ENCODE measurements at places on chromosomes 3 and 15.

- no peak for DNase-seq
Observed at GRCh38 chr3:189952272-189952671, 168.4 kb downstream of the P3H2 start.

- no peak for DNase-seq
Observed at GRCh38 chr3:142651711-142652110, 55.5 kb downstream of the PLS1 start.

DNA sequence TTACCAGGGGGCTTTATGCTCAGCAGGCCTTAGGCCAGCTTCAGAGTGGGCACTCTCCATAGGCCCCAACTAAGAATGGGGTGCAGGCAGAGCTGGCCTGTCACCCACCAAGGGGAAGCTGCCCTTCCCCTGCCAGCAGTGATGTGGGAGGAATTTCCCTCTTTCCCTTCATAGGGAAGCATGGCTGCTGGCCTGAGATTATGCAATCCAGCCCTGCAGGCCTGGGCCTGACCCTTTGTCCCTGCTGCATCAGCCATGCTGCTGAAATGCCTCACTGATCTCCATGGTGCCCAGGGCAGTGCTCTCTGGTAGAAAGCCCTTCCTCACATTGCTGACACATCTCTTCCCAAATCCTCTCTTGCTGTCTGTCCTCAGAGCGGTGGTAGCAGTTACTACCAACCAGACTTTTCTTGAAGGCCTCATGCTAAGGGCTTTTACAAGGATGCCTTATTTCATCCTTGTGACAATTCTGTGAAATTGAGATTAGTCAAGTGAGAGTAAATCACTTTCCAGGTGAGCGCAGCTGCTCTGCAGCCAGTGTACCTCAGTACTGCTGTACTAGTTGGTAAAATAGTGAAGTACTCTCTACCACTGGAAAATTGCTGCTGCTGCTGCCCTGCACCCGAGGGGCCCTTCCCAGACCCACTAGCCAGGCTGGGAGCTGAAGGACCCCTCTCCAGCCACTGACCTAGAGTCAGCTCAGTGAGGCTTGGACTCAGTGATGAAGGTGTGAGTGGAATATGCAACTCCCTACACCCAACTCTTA, 33.8 kb downstream of the MRAS start:
- DNase-seq: no peak

- no peak for DNase-seq
Observed at GRCh38 chr3:106533093-106533787, 664.4 kb upstream of the CBLB start.

DNA sequence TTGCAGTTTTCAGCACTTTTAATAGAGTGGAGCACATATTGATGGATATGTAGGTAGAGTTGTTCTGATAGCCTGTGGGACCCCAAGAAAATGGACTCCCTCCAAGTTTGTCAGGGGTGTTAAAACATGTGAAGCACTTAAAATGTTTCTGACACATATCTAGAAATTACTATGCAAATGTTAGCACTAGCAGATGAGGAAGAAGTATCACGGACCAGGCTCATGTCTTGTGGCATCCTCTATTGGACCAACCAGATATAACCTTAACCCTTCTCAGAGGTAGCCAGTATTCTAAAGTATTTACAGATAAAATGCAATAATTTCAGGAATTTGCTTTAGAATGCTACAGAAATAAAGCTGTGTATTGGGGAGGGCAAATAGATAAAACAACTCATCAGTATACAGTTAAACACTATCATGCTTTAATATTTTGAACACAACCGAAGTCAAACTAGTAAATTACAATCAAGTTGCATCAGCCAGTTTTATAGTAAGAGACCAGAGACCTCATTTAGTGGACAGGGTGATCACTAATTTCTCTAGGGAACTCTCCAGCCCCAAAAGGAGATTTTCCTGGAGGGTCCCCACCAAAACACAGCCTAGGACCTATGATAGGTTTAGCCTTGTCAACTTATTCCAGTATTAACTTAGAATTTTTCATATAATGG, 57.2 kb upstream of the FBN1 start:
- DNase-seq: no peak

DNA sequence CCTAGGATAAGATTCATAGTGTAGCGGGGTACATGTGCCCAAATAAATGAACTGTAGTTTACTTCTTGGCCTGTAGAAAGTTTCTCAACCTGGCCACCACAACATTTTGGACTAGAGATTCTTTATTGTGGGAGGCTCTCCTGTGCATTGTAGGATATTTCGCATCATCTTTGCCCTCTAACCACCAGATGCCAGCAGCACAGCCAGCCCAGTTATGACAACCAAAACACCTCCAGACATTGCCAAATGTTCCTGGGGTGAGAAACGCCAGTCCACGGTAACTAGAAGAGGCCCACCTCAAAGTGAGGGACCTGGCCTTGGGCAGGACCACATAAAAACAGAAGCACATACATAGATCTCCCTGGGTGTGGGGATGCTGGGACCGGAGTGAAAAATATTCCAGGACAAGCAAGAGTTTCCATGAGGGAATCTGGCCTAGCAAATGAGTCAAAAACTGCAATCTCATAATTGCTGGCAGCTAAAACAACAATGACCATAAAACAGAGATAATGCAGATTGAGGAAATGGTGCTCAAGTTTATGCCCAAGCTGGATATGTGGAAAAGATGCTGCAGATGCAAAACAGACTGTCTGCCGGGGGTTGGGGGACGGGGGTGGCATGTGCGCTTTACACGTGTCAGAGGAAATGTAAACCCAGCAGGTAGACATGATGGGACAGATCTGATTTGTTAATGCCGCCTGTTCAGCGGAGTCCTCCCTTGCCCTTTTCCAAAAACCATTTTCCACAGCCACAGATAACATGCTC, 39.7 kb downstream of the ARHGEF3 start:
- no peak for DNase-seq

DNA sequence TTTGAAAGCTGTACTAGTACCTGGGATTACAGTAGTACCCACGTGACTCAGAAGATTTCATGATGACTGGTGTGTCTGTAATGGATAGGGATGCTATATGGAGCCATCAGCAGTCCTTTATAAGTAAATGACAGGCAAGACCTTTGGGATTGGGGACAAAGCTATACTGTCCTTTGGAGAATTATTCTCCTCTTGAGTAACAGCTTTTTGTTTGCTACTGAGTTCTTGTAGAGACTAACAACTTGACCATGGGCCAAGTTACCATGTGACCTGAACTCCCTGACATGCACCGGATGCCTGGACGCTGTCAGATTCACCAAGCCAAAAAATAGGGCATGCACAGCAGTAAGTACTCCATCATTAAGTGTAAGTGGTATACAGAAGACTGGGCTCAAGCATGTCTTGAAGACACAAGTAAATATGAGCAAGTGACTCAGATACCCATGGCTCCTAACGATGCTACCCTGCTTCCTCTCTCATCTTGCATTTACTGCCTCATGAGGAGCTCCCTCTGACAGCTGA, 12.9 kb downstream of the SEC11A start:
- DNase-seq: no peak

GRCh38 chr15:78929536-78930264, 15.1 kb downstream of the CTSH start:
- no peak for DNase-seq

GRCh38 chr3:153972862-153973261, 148.3 kb upstream of the ARHGEF26 start:
- no peak for DNase-seq

GRCh38 chr15:63497642-63498467, 6.5 kb upstream of the USP3 start:
- DNase-seq: no peak

DNA sequence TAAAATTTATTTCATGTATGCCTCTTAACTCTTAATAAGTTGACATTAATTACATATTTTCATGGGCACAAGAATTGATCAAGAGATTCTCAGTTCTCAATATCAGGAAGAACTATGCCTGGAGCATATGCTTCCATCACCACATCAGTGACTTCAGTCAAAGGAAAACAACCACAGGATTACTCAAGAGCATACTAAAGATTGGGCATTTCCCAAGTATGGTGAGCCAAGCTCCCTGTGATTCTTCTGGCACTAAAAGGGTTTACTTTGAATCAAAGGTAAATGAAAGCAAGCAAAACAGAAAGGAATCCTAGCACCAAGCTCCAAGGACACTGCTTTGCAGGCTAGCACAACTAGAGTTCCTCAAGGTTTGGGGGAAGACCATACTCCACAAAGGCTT, 44.6 kb downstream of the FMN1 start:
- DNase-seq: no peak

- DNase-seq: no peak
Observed at GRCh38 chr3:195059006-195059350, 212.0 kb downstream of the XXYLT1 start.

DNA sequence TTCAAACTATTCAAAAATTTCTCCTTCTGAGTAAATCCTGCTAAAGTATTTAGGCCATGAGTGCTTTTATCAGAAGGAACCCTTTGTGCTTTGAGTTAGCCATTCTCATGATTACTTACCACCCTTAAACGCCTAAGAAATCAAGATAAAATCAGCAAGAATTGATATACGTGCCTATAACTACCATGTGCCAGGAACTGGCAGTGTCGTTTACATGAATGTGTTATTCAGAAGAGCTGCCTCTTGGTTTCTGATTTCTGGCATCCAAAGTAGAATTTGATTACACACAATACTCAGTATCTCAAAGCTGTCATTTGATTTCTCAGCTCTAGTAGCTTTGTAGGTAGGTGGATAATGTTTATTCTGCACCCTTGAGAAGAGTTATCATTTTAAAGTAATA, 351.3 kb upstream of the CCDC54 start:
- no peak for DNase-seq

GRCh38 chr15:45631776-45632175, 3.1 kb upstream of the SQOR start:
- DNase-seq: no peak

DNA sequence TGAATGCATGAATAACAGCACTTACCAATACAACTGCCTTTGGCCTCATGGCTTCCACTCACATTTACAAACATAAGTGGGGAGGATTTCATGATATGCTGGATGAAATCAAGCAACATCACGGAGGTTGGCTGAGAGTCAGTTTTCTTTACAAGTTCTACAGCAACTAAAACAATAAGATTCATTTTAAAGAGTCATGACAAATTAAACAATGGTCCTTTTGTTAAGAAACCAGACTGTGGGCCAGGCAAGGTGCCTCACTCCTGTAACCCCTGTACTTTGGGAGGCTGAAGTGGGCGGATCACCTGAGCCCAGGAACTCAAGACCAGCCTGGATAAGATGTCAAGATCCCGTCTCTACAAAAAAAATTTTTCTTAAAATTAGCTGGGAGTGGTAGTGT, 12.4 kb downstream of the ATR start:
- no peak for DNase-seq

GRCh38 chr3:191809326-191809949, 348.5 kb downstream of the PYDC2 start:
- DNase-seq: no peak
